ENCODE measurements at places on chromosomes 4 and X.

DNA sequence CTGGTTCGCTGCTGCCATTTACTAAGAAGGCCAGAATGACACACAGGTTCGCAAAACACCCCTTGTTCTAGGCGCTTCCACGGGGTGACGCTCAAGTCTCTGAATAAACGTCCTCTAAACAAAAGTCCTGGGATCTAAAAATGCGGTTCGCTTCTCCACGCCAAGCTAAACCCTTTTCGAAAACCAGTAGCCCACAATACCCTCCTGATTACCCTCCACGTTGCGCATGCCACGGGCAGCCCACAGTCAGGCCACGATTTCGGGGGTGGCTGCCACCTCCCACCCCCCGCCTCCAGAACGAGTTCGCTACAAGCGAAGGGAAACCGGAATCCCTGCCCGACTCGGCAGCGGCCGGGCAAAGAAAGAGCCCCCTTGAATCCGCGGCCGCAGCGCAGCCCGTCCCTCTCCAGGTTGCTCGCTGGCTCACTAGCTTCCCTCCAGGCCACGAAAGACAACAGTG is 423 bp downstream of the RPL39 start:
- peak; percentile 59 for DNase-seq

DNA sequence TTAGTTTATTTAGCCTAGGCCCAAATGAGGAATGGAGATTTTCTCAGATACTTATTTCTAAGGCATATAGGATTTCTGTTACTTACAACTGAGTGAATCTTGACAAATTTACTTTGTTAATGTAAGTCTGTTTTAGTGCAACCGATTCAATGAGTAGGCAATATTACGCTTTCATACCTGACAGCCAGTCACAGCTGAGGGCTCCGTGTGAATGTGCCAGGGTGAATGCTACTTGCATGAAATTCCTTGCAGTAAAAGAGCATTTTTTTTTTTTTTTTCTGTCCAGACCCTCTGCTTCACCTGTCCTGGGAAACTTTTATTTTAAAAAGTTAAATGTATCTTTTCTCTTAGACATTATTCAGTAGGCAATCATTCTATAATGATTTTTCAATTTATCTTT is 1100.0 kb downstream of the FAT4 start:
- DNase-seq = no peak

- DNase-seq = no peak
Observed at GRCh38 chr4:23441530-23442069, 448.2 kb downstream of the PPARGC1A start.

GRCh38 chr4:105126311-105127169 is 20.1 kb upstream of the TET2 start:
- no peak for DNase-seq

DNA sequence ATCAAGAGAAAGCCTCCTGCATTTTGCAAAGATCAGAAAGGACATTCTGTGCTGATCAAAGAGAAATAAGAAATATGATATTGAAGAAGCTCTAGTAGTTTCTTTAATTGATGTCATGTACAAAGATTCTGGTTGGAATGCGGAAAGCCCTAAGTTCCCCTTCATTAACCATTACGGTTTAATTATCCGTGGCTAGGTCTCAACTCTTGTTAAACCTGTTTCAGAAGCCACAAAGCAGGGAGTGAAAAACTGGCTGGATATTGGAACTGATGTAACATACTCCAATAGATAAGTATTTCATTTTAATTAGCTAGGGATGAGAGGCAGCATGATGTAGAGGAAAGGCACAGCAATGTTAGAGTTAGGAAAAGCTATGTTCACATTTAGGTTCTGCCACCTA is 55.7 kb downstream of the SPANXN3 start:
- DNase-seq = no peak

- DNase-seq = no peak
Observed at GRCh38 chr4:155505321-155505720, 128.6 kb upstream of the MAP9 start.

- no peak for DNase-seq
Observed at GRCh38 chr4:15938640-15939039, at the start of gene FGFBP1. Gene FGFBP1, minus strand, starts transcription at chr4:15938740. Its CDS starts 2,108 bp downstream, at chr4:15936632.

DNA sequence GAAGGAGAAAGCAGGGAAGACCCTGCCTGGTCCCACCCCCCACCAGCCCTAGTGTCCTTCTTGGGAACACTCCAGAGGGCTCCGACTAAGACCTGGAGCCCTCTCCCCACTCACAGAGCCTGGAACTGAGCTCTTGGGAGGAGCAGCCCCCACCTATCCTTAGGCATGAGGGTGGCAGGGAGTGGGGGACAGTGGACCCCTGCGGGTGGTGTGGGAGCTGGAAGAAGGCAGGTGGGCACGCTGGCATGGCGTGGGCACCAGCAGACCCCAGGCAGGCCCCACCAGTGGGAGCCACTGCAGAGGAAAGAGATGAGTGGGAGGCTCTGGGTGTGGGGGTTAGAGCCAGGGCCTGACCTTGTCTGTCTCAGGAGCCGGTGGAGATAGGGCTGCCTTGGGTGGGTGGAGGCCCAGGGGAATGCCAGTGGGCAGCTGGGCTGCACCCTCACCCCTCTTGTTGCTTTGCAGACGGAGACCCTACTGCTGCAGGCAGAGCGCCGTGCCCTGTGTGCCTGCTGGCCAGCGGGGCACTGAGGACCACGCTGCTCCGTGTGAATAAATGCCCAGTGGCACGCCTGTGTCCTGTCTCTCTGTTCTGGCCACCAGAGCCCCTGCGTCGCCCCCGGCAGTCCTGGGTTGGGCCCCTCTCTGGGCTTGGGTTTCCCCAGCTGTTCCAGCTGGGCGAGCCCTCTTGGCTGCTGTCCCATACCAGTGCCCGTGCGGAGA is 15.6 kb upstream of the NAT8L start:
- DNase-seq = no peak

- DNase-seq = no peak
Observed at GRCh38 chrX:105822138-105823091, at the start of gene NRK. Gene NRK, plus strand, starts transcription at chrX:105822539. Its CDS starts 307 bp downstream, at chrX:105822846.

- no peak for DNase-seq
Observed at GRCh38 chrX:599837-600715, 30.5 kb upstream of the SHOX start.

DNA sequence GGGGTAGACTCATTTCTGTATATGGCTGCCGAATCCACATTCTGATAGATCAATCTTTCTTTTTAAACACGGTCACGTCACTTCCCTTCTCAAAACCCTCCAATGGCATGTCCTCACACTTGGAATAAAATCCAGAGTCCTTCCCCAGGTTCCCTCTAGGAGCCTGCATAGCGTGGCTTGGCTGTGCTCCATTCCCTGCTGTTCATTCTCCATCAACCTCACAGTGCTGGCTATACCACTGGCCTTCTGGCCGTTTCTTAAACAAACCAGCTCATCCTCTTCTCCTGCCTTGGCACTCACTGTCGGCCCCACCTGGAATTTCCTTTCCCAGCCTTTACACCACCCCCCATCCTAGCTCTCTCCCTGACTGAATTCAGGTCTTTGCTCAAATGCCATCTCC is 77.1 kb downstream of the RBM47 start:
- DNase-seq = no peak
